A549 (cell line): ENCODE measurements at places on chromosomes 5 and 9.

DNA sequence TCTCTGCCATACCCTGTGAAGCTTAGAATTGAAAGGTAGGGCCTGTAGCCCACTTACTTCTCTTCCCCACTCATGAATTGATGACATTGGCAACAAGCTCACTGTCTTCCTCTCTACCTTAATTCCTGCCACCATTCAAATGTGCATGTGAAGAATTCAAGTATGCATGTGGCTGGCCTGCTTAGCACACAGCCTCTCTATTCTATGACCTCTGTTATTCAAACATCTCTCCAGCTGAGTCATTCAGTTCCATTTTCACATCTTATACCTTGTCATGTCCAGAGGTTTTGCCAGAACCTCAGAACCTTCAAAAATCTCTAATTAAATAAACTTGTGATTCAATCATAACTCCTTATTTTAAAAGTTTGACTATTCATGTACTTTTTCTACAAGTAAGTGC, 114.7 kb upstream of the MAN2A1 start:
- DNase-seq: no peak

DNA sequence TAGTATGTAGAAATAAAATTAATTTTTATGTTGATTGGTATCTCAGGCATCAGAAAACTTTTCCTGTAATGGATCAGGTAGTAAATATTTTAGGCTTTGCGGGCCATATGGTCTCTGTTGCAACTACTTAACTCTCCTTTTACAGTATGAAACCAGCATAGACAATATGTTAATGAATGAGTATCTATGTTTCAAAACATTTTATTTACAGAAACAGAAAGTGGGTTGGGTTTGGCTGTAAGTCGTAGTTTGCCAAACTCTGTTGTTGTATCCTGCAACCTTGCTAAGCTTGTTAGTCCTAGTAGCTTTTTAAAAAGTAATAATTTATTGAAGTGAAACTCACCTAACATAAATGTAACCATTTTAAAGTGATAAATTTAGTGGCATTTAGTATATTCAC, 132.1 kb downstream of the NR3C1 start:
- no peak for DNase-seq

- no peak for DNase-seq
These were observed 24.2 kb downstream of the FAM78A start for GRCh38 chr9:131252120-131252519.

DNA sequence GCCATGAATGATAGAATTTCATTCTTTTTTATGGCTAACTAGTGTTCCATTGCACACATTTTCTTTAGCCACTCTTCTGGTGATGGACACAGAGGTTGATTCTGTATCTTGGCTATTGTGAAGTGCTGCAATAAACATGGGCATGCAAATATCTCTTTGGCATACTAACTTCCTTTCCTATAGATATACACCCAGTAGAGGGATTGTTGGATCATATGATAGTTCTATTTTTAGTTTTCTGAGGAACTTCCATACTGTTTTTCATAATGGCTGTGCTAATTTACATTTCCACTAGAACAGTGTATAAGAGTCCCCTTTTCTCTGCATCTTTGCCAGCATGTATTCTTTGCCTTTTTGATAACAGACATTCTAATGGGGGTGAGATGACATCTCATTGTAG, 50.4 kb upstream of the CDK5RAP2 start:
- DNase-seq: no peak

GRCh38 chr9:468766-469426, 254.2 kb downstream of the DOCK8 start:
- DNase-seq: no peak
